A549 treated with DMSO at 1 μM for 4 hours (cell line): ENCODE measurements at places on chromosomes 12 and 14. TPM values are rescaled to one million over a fixed set of nuclear protein-coding genes. Genes with fewer than 3 reads are reported as not detected.

Gene NFE2
- total RNA-seq: 0.11 to 0.20 TPM (median 0.15 TPM) in 3 of 5 replicates, not detected in the others

Gene DPY19L2
- total RNA-seq: 1.3 to 2.4 TPM (median 1.8 TPM) in 5 replicates

Gene COX6A1
- total RNA-seq: 780 to 819 TPM (median 788 TPM) in 5 replicates

Gene CCDC60
- total RNA-seq: not detected in 5 replicates

Gene DYRK2
- 11.4 to 15.7 TPM (median 14.6 TPM) in 5 replicates for total RNA-seq

Gene SLC17A8
- total RNA-seq: 0.05 TPM in 1 of 5 replicates, not detected in the others

Gene P2RX2
- total RNA-seq: not detected in 5 replicates

Gene SIX4
- total RNA-seq: 2.5 to 4.6 TPM (median 3.9 TPM) in 5 replicates

Gene TRPV4
- total RNA-seq: 0.03 to 0.08 TPM (median 0.06 TPM) in 3 of 5 replicates, not detected in the others

Gene KRT74
- total RNA-seq: not detected in 5 replicates

Gene PGAM5
- 49.1 to 63.1 TPM (median 61.6 TPM) in 5 replicates for total RNA-seq

Gene OASL
- total RNA-seq: 3.5 to 6.6 TPM (median 5.0 TPM) in 5 replicates

Gene AQP6
- 0.02 to 0.05 TPM in 2 of 5 replicates, not detected in the others for total RNA-seq

Gene GPRC5D
- total RNA-seq: not detected in 5 replicates

Gene GATC
- 20.4 to 29.3 TPM (median 26.5 TPM) in 5 replicates for total RNA-seq

Gene CCDC59
- 54.0 to 64.6 TPM (median 56.9 TPM) in 5 replicates for total RNA-seq

Gene ALG10B
- 4.6 to 6.8 TPM (median 6.4 TPM) in 5 replicates for total RNA-seq

Gene GPR84
- total RNA-seq: 0.15 TPM in 1 of 5 replicates, not detected in the others

Gene GSC
- 0.27 to 0.55 TPM (median 0.37 TPM) in 5 replicates for total RNA-seq

Gene OSGEP
- total RNA-seq: 24.1 to 29.4 TPM (median 26.2 TPM) in 5 replicates

Gene IRF2BPL
- 21.2 to 28.3 TPM (median 25.3 TPM) in 5 replicates for total RNA-seq

Gene TMEM117
- total RNA-seq: 1.5 to 2.6 TPM (median 2.5 TPM) in 5 replicates

Gene RFX4
- not detected in 5 replicates for total RNA-seq

Gene SIX6
- total RNA-seq: not detected in 5 replicates

Gene TAS2R8
- total RNA-seq: not detected in 5 replicates

Gene FLRT2
- 3.0 to 5.1 TPM (median 4.7 TPM) in 5 replicates for total RNA-seq

Gene C12orf50
- 0.07 to 0.10 TPM (median 0.08 TPM) in 4 of 5 replicates, not detected in the other for total RNA-seq

Gene PLD4
- 0.05 to 0.17 TPM (median 0.10 TPM) in 4 of 5 replicates, not detected in the other for total RNA-seq

Gene XPOT
- total RNA-seq: 45.9 to 69.7 TPM (median 57.7 TPM) in 5 replicates

Gene NYNRIN
- total RNA-seq: 0.19 to 0.40 TPM (median 0.20 TPM) in 5 replicates

Gene TPH2
- total RNA-seq: not detected in 5 replicates

Gene ALX1
- total RNA-seq: 5.4 to 7.1 TPM (median 6.1 TPM) in 5 replicates

Gene KDM5A
- total RNA-seq: 17.4 to 26.5 TPM (median 24.5 TPM) in 5 replicates

Gene KRT86
- 30.3 to 41.6 TPM (median 35.7 TPM) in 5 replicates for total RNA-seq
